ENCODE measurements at places on chromosomes 2 and 18.

GRCh38 chr2:154551649-154552048 is 146.8 kb upstream of the KCNJ3 start:
- DNase-seq = no peak

DNA sequence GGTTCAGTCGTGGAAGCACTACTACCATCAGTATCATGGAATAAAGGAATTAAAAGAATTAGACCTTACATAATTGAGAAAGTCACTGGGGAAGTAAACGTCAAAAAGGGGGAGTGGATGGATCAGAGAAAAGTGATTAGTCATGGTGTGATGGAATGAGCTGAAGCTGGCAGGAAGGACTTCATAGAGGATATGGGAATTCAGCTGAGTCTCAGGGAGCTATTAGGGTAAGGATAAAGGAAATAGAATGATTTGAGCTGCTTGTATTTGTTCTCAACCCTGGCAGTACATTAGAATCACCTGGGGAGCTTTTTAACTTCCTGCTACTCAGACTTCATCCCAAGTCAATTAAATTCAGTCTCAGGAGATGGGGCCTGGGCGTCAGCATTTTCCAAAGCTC is 53.4 kb upstream of the SETBP1 start:
- no peak for DNase-seq

- DNase-seq = no peak
These were observed 260.9 kb downstream of the LNPK start for GRCh38 chr2:175741164-175741563.

- DNase-seq = no peak
These were observed 29.6 kb upstream of the EPAS1 start for GRCh38 chr2:46267616-46268015.

DNA sequence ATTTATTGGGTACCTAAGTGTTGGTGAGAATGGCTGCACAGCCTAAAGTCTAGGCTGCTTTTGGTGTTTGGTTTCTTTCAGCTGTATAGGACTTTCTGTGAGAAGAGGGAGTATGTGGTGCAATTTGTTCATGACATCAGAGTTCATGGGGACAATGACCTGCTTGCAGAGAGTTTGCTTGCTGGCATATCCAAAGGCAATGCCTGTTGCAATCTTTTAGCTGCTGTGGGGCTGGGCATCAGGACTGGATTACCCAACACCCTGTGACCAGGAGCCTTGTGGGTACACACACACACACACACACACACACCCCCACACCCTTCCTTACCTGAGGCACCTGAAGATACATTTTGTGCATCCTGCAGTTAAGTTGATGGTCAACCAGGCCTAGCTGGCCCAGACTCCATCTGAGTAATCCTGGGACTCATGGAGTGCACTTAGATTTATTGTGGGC is 68.4 kb downstream of the LIPG start:
- no peak for DNase-seq

- no peak for DNase-seq
These were observed 36.4 kb upstream of the GLI2 start for GRCh38 chr2:120699292-120699691.

GRCh38 chr2:234952270-234953115 is 676 bp downstream of the SH3BP4 start:
- no peak for DNase-seq

DNA sequence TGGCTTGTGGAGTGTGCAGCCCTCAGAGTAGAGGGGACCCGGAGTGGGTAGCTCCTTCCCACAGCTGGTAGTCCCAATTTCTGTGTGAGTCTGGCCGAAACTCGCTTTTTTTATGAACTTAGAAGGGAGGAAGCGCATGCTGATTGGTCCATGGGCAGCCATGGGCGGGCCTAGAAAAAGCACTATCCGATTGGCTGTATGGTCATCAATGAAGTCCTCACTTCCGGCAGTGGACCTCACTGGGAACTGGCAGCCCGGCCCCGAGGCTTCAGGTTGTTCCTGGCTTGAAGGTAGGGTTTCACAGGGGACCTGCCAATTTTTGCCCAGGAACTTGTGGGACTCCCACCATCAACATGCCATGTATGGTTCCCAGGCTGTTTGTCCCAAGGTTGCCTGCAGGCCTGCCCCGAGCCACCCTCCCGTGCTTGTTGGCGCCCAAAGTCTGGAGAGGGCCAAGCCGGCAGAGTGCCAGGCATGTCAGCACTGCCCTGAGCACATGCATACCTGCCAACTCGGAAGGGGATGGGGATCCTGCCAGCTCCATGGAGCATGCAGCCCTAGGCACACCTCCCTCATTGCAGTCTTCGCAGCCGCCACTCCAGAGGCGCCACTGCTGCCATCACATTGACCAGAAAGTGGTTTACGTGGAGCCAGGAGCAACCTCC is 98.5 kb downstream of the ATP9B start:
- no peak for DNase-seq

DNA sequence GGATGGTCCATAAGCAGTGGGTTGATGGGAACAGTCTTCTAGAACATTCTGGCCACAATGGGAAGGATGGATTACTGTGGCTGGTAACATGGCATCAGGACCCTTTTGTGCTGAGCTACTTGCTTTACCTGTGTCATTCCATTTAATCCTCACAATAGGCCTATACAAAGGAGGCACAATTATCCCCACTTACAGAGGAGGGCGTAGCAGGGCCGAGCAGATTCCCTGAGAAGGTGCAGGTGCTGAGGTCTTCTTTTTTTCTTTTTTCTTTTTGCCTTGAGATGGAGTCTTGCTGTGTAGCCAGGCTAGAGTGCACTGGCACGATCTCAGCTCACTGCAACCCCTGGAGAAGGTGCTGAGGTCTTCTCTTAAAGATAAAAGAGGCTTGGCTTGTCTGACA is 6.7 kb upstream of the LRRC30 start:
- DNase-seq = no peak

DNA sequence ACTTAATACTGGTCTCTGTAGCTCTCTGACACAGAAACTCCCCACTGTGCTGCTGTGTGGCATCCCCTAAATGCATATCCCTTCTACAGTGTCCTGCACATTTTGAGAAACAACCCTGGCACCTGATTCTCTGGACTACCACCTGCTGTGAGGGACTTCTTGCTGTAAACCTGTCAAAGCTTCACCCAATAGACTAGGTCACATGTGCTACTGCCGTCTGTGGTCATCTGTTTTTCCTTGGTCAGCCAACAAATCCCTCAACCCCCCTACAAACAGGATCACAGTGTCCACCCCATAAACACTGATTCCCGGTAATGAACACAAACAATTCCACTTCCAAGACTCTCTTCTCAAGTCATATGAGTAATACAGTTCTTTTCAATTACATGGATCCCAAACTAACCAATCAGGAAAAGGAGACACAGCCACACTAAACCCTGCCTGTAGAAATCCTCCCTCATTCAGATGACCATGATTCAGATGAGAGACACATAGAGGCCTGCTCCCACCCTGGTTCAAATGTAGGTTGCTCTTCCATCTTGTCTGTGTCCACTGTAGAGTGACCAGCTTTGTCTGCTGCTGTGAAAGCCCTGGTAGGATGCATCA is 1157.4 kb downstream of the RPIA start:
- no peak for DNase-seq

DNA sequence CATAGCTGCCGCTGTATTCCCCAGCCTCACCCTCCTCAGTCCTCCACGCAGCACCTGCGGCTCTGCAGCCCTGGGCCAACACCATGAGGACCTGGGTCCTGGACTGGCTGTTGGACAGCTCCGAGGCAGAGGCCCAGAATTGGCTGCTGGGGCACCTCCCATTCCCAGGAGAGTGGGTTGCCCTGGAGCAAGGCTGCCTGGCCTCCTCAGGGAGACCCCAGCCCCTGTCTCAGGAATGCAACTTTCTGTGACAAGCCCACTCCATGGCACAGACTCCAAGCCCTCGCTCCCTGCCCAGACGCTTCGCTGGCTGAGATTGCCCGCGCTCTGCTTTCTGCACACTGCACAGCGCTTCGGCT is 33.0 kb downstream of the CYP26B1 start:
- DNase-seq = no peak

DNA sequence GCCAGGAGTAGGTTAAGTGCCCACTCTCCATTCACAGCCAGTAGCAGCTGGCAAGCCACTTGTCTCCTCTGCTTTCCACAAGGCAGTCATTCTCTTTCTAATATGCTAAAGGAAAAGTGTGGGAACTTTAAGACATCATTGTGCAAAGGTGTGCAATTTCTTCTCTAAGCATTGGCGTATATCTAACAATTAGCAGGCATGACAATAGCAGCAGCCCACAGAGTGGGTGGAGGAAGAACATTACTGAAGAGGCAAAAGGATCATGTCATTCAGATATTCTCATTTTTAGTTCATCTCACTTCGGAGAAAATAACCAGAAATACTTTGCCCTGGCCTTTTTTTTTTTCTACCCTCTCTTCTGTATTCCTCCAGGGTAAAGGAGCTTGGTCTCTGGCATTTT is 177.6 kb downstream of the DNAH7 start:
- DNase-seq = no peak

DNA sequence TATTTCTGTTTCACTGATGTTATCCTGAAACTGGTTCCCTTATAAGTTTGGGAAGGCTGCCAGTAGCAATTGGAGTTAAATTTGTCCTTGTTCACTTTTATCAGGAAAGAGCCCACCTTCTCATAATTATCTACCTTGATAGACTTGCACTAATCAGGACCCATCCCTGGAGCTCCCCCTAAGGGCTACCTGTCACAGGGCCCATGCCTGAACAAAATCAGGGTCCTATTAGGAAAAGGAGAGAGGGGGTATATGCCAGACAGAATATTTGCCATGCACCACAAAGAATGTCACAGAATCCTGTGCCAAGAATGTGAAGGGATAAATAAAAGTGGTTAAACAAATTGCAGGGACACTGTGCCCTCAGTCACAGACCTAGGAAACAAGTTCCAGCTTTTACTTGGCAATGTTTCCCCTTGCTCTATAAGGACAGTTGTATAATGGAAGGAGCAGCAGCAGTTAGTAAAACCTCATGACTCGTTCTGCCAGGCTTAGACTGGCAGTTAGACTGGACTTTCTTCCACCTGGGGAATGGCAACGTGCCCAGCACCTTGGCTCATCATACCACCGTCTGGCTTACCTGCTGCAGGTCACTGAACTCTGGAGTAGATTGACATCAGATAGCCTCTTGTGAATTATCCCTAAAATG is 32.3 kb upstream of the VWC2L start:
- no peak for DNase-seq

GRCh38 chr2:191202881-191203397 is 42.3 kb upstream of the MYO1B start:
- no peak for DNase-seq

- DNase-seq = no peak
These were observed 40.5 kb downstream of the FAM168B start for GRCh38 chr2:131052741-131053263.

- no peak for DNase-seq
These were observed 55.7 kb downstream of the SCN2A start for GRCh38 chr2:165294912-165295311.

DNA sequence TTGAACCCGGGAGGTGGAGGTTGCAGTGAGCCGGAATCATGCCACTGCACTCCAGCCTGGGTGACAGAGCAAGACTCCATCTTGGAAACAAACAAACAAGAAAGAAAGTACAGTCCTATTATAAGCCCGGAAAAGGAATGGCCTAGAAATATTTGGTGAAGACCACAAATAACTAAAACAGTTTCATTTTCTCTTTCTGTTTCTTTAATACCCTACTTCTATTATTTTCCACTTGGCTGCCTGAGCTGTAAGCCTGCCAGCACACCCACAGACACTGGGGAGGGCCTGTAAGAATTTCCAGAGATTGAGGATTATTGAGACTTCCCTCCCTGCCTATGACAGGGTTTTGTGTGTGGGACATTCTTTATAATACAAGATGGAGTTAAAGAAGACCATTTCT is 188.0 kb upstream of the DCC start:
- DNase-seq = no peak

DNA sequence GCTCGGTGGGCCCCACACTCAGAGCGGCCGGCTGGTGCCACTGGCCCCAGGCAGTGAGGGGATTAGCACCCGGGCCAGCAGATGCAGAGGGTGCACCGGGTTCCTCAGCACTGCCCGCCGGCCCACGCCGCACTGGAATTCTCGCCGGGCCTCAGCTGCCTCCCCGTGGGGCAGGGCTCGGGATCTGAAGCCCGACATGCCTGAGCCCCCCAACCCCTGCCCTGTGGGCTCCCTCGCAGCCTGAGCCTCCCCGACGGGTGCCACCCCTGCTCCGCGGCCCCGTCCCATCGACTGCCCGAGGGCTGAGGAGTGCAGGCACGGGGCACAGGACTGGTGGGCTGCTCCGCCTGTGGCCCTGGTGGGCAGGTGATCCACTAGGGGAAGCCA is 37.6 kb upstream of the TWSG1 start:
- no peak for DNase-seq

DNA sequence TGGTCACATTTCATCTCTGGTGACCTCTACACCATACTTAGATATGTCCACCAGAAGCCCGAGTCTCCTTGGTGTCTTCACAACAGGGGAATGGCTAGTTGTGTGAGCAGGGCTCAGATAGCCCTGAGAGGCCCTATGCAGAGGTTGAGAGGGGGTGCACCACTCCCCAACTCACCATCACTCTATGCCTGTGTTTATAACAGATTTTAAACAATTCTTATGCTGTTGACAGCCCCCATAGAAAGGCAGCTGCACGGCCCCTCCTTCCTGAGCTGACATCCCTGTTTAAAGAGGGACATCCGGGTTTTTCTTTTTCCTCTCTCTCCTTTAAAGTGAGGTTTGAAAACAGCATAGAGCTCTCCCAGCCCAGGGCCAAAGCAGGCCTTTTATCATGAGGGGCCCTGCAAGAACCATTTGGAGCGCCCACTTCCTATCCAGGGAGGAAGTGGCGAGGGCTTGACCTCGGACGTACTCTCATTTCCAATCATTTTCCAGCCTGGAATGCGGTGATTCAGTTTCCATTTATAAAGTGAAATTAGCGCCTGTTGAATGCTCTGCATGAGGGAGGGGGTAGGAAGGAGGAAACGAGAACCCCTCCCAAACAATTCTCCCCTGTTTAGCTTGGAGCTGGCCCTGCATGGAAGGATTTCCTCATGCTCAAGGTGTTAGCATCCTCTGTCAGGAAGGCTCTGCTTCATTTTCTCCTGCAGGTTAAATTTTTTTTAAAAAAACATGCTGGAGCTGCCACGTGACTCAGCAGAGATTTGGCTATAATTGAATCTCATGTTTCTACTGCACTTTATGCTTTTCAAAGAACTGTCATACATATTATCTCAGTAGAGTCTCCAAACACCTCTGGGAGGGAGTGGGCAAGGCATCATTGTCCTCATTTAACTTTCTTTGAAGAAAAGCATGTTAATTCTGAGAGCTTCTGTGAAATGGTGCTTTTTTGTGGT is 117.5 kb downstream of the DDX1 start:
- no peak for DNase-seq

- no peak for DNase-seq
These were observed 34.0 kb upstream of the COL3A1 start for GRCh38 chr2:188940171-188940570.

DNA sequence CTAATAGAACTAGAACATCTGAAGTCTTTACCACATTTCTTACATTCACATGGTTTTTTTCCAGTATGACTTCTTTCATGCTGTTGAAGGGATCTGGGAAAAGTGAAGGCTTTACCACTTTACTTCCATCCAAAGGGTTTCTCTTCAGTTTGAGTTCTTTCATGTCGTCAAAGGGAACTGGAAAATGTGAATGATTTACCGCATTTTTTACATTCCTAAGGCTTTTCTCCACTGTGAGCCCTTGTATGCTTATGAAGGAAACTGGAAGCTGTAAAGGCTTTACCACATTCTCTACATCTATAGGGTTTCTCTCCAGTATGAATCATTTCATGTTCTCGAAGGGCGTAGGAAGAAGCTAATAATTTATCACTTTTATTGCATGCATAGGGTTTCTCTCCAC is 46.7 kb downstream of the NBEAL1 start:
- DNase-seq = no peak
